ENCODE measurements at places on chromosomes 2 and 18.

- DNase-seq, result no peak
Observed at GRCh38 chr2:215138479-215138878, at the start of gene ABCA12. TSS of gene ABCA12 (minus strand) at chr2:215138626. CDS start at chr2:215138208, 418 bp downstream.

- no peak for DNase-seq
Observed at GRCh38 chr2:43778233-43778632, 4.4 kb downstream of the DYNC2LI1 start.

GRCh38 chr2:164091673-164092072 is 355.9 kb upstream of the FIGN start:
- DNase-seq, result no peak

DNA sequence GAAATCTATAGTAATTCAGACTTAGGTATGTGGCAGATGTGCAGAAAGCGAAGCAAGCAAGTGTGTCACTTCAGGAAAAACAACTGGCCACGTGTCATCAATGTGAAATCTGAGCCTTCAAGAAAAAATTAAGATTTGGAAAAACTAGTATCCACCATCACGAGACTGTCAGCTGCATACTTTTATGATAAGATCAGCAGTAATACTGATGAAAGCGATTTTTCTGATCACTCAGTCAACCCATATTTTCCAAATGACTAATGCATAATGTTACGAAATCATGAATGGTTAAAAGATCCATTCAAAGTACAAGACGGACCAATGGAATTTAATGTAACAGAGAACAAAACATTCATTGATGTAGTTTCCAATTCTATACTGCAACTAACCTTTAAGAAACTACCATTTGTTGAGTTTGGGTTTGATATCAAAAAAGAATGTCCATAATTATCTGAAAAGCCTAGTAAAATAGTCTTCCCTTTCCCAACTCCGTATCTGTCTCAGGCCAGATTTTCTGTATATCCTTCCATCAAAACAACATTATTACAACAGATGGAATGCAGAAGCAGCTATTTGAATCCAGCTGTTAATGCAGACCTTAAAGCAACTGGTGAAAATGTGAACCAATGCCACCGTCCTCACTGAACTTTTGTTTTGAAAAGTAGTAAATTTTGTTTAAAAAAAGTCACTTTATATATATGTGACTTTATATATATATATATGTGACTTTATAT is 17.0 kb upstream of the BCL2 start:
- no peak for DNase-seq

DNA sequence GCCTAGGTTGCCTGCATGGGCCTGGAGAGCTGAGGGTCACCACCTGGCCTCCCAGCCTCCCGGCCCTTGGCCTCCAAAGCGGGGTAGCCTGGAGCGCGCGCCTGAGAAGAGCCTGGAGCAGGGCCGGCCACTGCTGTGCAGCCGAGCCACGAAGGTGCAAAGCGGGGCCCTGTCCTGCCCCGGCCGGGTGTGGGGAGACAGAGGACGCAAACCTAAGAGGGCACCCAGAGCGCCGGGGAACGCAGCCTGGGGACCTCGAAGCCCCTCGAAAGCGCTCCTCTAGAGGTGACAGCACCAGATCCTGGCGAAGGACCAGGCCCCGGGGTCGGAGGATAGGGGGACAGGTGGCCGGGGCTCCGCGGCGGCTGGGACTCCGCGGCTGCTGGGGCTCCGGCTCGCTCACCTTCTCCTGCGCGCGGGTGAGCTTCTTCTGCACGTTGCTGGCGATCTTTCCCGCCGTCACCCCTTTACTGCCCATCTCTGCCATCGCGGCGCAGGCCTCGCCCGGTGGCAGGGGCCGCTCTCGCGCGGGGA is 430 bp downstream of the BIN1 start:
- no peak for DNase-seq

- DNase-seq, result no peak
Observed at GRCh38 chr18:74478880-74479279, 17.3 kb upstream of the CNDP2 start.

DNA sequence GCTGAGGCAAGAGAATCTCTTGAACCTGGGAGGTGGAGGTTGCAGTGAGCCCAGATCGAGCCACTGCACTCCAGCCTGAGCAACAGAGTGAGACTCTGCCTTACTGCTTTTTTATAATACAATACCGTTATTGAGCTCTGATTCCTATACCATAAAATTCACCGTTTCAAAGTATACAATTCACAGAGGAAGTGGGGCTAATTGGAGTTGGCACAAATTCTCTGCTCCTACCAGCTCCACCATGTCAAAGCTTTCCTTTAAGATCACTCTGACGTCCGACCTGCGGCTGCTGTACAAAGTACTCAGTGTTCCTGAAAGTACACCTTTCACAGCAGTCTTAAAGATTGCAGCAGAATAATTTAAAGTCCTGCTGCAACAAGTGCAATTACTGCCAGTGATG is 29.6 kb upstream of the CYBRD1 start:
- DNase-seq, result no peak

- DNase-seq, result no peak
Observed at GRCh38 chr18:64019922-64020756, 50.3 kb downstream of the SERPINB8 start.

- DNase-seq, result no peak
Observed at GRCh38 chr2:69744456-69744855, 2.5 kb downstream of the ANXA4 start.

GRCh38 chr2:148903979-148904378 is 29.0 kb downstream of the KIF5C start:
- DNase-seq, result no peak

All from stimulated activated CD4-positive, alpha-beta T cell treated with anti-CD3 and anti-CD28 coated beads, Interleukin-12 subunit alpha, Interleukin-12 subunit beta, amount 100 ng/mL, for 48 hours (primary cell).